LNCaP clone FGC (cell line): ENCODE measurements at places on chromosomes 12 and 14.
A peak's percentile ranks its signal among the peaks of the same experiment; 100 is the strongest.

DNA sequence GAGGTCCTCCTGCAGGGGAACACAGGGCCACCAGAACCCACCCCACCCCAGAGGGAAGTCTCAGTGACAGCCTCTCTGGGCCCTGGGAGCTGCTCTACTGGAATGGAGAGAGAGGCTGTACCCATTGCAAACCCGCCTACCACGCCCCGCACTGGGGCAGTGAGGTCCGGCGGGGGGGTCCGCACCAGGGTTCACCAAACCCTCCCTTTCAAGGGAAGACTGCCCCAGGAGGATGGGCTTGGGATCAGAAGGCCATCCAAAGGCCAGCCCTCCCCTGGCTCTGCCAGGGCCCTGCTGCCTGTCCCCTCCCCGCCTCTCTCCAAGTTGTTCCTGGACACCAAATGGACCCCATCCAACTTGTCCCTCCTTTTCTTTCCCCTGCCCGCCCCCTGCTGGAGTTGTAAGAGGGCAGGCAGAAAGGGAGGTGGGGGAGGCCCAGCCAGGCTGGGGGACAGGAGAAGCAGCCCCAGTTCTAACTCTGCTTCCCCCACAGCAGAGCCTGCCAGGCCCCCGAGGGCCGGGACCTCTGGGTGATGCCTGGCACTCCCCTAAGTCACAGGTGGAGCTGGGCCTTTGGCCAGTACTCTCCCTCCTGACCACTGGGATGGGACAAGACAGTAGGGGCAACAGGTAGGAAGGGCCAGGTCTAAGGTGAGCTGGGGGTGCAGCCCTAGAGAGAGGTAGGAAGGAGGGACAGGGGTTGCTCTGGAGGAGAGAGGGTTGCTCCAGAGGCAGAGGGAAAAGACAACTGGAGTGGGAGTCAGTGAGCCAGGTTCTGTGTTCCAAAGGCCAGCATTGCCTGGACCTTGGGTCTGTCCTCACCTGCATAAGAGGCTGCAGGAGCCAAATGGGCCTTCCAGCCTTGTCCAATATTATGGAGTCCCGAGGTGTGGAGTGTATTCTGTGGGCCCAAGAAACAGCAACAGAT, 3.2 kb upstream of the DIO3 start:
- DNase-seq = no peak

GRCh38 chr12:132151145-132151765, 7.0 kb downstream of the NOC4L start:
- DNase-seq = no peak

GRCh38 chr12:47987411-47988072, 16.7 kb downstream of the COL2A1 start:
- DNase-seq = no peak

DNA sequence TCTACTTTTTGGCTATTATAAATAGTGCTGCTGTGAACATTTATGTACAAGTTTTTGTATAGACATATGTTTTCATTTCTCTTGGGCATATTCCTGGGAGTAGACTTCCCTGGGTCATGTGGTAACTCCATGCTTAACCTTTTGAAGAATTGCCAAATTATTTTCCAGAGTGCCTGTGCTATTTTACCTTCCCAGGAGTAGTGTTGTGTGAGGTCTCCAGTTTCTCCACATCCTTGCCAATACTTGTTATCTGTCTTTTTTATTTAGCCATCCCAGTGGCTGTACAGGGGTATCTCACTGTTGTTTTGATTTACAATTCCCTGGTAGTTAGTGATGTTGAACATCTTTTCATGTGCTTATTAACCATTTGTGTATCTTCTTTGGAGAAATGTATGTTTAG, 18.9 kb downstream of the UBE3B start:
- DNase-seq = no peak

- DNase-seq = no peak
These were observed 25.6 kb downstream of the AKAP6 start for GRCh38 chr14:32354716-32355115.

- no peak for DNase-seq
These were observed 877.7 kb downstream of the SLC6A15 start for GRCh38 chr12:84034871-84035270.

DNA sequence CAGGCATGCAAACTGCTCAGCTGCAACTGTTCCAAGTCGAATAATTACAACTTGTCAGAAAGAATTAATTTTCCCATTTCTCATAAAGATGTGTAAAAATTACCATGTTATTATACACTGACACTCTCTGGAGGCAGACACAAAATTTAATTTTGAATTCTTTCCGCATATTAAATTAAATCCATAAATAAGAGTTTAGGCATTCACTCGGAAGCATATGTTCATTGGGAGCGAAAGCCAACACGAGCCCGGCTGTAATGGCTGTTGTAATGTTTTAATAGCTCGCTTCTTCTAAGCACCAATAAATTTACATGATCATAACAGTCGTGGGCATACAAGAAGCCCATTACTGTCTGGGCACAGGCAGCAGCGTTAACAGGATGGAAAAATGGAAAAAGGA, 189.6 kb upstream of the SOX5 start:
- no peak for DNase-seq

DNA sequence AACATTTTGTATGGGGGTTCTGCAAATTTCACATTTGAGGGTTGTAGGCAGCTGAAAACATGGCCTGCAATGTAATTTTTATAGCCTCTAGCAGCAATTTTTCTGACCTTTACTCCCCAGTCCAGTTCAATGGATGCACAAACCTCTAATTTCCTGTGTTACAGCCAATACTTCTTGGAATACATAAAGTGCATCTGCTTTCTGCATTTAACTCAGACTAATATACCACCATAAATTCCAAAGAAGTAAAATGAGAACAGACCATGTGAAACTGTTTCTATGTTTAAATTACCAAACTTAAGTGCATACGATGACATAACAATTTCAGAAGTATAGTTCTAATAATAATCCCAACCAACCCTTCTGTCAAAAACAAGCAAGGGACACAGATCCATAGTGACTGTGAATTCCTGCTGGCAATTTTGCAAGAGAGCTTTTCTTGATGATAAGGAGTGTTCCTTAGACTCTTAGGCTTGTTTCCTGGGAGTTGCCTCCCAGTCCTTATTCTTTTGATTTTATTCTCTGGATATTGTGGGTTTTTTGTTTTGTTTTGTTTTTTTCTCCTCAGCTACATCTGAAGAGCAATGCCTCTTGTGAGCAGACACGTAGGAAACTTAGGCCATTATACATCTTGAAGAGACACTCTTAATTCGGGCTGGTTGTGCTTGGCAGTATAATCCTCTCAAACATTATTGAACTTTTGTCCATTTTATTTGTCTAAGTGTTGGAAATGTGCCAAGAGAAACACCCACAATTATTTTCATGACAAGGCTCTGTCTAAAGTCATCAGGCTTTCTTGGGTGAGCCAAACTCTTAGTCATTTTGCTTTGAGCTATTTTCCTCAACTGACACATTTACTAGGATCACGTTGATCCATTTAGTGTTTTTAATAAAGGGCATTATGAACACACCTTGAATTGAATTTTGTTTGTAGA, 51.3 kb upstream of the RERGL start:
- no peak for DNase-seq

DNA sequence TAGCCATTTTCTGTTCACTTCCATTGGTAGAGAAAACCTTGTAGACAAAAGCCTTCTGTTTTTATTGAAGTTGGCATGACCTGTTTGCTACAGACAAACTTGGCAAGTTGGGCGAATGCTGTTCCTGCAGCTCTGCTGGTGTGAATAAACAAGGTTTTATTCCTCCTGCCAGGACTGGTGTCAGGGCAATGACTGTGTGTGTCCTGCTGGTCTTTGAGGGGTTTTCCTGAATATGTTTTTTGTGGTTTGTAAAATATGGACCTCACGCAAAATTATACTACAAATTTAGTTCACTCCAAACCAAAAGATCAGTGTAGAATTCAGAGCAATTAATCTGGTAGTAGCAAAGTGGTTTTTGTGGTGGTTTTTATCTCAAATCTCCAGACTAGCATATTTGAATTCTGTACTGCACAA, 140.8 kb downstream of the ERC1 start:
- peak; percentile 92 for DNase-seq

- no peak for DNase-seq
These were observed 19.4 kb downstream of the NCKAP5L start for GRCh38 chr12:49808686-49809380.

- no peak for DNase-seq
These were observed 52.2 kb upstream of the SRP54 start for GRCh38 chr14:34930591-34931091.

GRCh38 chr12:103583008-103583407, 4.1 kb upstream of the STAB2 start:
- peak; percentile 8 for DNase-seq

DNA sequence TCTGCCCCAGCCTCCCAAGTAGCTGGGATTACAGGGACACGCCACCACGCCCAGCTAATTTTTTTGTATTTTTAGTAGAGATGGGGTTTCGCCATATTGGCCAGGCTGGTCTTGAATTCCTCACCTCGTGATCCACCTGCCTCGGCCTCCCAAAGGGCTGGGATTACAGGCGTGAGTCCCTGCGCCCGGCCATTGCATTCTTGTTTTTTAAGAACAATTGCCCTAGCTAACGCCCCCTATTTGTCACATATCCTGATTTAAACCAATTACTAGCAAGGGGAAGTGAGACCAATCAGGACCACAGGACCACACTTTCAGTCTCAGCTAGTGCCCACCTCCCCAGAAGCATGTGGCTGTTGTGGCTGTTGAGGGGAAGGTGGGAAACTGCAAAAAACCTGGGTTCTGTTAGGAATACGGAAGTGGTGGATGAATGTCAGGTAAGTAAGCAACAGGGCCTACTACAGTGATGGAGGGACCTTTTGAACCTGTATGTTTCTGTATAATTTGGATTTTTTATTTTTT, 37.8 kb upstream of the NFYB start:
- no peak for DNase-seq

DNA sequence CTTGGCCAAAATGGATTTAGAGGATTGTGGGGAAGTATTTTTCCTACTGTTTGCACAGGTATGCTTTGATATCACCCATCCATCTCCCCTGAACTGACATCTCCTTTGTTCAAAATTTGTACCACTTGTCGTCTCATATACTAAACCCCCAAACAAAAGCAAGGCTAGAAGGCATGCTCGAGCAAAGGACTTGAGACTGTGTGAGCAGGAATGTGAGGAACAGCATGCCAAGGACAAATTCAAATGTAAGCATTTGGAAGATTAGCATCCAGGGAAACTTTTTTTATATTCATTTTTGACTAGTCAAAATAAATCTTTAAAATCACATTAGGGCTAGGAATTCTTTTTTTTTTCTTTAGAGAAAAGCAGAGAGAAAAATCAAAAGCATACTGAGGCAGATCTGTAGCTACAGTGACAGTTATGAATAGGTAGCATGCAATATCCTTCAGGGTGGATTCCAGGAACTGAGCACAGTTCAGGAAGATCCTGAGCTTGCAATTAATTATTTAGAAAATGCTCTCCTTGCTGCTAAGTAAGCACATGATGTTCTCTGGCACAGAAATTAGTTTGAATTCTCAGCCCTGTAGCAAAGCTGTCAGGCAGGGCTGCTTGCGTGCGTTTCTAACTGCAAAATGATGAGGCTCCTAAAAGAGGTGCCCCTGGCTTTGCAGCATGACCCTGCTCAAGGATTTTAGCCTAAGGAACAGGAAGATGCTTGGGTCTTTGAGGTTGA, 327.7 kb downstream of the LRIG3 start:
- no peak for DNase-seq

GRCh38 chr14:101323111-101323510, 238.2 kb upstream of the DIO3 start:
- DNase-seq = no peak

- DNase-seq = no peak
These were observed 3.0 kb downstream of the MIS18BP1 start for GRCh38 chr14:45249856-45250575.

DNA sequence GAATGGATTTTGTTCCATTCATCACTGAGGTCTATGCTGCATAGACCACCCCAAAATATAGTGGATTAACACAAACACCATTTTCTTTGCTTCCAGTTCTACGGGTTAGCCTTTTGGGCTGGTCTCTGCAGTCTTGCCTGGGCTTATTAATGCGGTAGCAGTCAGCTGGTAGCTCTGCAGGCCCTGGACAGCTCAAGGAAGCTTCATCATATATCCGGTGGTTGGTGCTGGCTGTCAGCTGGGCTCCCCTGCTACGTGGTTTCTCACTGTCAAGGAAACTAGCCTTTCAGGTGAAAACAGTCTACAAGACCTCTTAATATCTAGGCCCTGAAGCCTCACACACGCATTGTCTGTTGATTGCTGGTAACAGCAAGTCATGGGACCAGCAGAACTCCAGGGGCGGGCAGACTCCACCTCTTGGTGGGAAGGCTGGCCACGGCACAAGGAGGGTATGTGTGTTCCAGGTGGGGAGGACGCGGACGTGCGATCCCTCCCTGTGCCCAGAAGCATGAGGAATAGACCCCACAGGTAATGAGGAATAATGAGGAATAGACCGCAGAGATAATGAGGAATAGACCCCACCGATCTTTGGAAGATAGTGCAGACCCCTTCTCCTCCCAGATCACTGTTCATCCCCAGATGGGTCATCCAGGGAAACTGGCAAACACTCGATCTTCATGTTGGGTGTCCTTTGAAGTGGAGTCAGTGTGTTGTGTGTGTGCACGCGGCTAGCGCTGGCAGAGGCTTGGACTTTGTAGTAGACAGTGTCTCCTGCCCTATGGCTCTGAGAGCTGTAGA, 13.3 kb downstream of the TSPAN9 start:
- no peak for DNase-seq

GRCh38 chr14:104358528-104359300, 220.3 kb downstream of the KIF26A start:
- no peak for DNase-seq

GRCh38 chr14:64800000-64800399, 79.7 kb downstream of the SPTB start:
- DNase-seq = peak; percentile 21

DNA sequence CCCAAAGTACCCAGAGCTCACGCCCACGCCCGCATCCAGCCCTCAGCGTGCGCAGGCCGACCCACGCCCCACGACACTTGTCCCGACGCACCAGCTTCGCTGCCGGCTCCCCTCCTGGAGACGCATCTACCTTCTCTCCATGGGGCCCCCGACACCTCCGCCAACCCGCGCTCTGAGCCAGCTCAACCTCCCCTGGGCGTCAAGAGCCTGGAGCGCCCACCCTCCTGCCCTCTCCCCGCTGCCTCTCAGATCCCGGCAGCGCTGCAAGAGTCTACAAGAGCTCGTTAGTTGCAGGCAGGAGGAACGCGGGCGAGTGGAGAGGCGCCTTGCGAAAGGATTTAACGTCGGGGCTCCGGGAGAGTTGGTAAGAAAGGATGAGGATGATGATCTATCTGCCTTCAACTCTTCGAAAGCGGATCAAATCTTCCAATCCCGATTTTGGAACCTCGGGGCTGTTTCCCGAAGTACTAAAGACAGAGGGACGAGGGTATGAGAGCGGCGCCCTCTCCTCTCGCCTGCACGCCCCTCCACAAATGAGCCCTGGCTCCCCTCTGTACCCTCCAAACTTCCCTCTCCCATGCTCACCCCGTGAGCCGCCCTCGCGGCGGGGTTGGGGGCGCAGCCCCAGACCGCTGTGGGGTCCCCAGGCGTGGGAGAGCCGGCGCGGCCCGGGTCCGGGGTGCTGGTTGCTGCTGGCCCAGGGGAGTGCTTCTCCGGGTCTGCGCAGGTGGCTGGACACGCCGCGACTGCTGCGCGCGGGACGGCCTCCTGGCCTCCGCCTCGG, 979 bp downstream of the LTBP2 start:
- no peak for DNase-seq
